ENCODE measurements at places on chromosomes 3 and 15.

DNA sequence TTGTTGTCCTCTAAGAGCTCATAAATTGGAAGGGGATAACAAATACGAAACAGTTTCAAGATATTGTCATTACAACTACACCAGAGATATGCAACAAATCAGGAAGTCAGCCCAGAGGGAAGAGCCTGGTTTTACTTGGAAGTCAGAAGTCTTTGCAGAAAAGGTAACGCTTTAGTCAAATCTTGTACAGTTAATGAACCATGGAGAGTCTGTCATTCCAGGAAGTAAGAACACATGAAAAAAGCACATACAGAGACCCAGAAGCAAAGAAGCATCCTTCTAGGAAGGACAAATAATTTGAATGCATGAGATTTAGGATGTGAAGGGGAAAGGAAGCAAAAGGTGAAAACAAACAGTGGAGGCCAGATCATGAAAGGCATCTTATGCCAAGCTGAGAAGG is 19.6 kb downstream of the DYNC1LI1 start:
- DNase-seq = no peak

GRCh38 chr3:162632672-162633071 is 1136.1 kb downstream of the OTOL1 start:
- DNase-seq = no peak

DNA sequence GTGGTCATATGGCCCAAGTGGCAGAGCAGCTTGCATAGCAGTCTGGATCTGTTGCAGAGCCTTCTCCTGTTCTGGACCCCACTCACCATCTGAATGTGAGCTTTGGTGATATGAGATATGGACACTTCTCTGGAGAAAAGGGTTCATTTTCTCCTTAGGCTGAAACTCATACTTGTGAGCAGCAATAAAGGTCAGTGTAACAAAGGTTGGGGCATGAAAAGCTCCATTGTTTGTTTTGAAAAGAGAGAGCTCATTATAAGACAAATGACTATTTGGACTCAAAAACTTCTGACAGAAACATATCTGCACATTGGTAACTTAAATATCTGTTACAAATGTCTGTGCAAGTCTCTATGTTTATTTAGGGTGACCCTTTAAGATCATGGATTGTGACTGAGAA is 517.3 kb downstream of the MFSD1 start:
- DNase-seq = no peak

GRCh38 chr3:139309061-139309591 is 34.7 kb upstream of the MRPS22 start:
- no peak for DNase-seq

DNA sequence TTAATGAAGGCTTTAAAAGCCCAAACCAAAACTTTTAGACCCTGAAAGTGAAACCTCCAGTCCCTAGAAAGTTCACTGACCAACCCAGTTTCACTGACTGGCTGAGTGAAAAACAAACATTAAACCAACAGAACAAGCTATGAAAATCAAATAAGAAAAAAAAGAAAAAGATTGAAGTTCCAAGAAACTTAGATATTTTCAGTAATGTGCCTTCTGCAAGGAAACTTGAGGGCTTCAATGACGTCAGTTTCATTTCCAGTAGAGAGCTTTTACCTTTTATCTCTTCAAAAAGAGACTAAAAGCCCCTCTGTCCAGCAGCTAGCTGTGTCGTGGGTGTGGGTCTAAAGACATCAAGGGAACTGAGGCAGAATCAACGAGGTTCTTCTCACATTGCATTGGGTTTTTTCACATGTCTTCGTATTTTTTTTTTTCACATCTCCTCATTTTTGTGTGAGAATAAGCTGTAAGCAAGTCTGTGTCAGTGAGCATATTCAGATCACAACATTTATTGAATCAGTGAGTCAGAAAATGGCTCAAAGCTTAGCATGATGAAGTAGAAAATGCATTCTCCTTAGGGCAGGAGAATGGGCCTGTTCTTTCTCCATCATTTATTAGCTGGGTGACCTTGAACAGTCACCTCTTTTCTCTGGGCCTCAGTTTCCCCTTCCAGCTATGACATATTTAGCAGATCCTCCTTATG is 54.8 kb upstream of the BCL6 start:
- DNase-seq = no peak

DNA sequence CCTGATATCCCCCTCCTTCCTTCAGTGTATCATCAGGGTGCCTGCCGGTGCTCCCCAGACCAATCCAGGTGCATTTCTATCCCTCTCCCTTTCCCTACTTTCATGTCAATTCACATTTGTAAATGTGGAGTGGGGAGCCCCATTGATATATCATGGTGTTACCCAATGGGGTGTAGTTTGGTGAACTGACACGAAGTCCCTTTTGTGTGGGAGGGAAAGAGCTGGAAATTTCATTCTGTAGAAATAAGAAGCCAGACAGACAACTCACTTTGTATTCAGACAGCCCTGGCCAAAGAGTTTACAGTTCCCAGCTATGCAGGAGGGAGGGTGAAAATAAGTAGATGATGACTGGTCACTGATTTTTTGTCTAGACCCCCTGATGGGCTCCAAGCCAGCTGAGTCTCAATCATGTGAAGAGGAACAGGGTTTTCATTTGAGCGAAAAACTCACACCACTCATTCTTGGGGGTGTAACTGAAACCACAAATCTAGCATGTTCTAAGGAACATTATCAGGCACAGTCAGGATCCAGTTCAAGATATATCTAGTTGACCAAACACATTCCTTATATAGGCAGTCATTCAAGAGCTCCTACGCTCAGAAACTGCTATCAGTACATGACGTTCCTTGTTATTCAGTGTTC is 58.9 kb downstream of the LMCD1 start:
- DNase-seq = no peak

DNA sequence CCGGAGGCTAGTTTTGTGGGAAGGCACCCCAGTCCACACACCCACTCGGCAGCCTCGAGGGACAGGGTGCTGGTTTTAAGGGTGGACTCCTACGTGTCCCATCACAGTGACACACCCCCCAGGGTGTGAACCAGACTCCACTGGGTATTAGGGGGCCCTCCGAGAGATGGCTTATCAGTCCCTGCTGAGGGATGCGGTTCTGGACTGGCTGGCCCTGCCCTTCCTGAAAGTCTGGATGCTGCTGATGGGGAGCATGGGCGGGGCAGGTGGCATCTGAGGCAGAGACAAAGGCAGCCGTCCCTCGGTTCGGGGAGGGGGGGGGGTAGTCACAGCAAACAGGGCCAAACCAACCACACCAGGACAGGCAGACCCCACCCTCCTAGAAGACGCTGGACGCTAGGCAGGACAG is 939 bp upstream of the ULK3 start:
- no peak for DNase-seq

- DNase-seq = no peak
Measured at GRCh38 chr3:56855856-56856512, 54.2 kb upstream of the ARHGEF3 start.

DNA sequence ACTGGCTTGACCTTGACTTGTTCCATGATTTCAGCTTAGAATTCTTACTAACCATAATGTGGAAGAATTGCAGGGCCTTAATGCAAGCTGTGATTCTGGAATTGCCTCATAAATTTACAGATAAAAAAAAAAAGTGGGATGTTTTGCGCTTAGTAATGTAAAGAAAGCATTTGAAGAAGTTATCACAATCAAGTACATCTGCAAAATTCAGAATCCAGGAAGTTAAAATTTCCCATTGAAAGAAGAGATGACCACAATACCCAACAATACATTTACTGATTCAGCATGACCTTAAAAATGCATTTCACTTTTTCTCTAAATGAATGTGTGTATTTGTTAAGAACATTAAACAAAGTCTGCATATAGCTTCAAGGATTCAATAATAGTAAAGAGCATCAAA is 65.1 kb upstream of the CCNL1 start:
- DNase-seq = no peak

DNA sequence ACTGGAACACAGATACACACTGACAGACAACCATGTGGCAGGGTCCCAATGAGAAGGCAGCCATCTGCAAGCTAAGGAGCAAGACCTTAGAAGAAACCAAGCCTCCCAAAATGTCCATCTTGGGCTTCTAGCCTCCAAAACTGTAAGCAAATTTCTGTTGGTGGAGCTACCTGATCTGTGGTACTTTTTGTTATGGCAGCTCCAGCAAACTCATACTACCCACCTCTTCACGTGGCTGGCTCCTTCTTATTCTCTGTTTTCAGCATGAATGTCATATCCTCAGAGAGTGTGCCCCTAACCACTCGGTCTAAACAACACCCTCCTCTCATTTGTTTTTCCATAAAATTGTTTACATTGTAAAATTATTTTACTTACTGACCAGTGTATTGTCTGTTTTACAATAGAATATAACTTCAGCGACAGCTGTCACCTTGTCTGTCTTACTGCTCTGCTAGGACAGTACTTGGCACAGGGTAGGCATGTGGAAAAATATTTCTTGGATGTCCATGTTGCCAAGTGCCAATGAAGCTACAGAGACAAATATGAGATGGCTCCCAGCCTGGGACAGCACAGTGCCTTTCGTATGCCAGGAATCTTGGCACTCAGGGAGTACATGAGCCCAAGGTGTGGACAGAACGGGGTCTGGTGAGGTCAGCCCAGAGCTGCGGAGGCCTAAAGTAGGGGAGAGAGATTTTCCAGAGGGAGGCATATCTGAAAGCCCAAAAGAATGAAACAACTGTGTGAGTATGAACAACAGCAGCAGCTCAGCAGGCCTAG is 17.4 kb upstream of the SLC25A36 start:
- DNase-seq = no peak

- DNase-seq = no peak
Measured at GRCh38 chr3:13612829-13613228, 63.9 kb downstream of the FBLN2 start.

- DNase-seq = no peak
Measured at GRCh38 chr3:147903026-147903425, 493.9 kb downstream of the ZIC1 start.

- no peak for DNase-seq
Measured at GRCh38 chr3:4708230-4708629, 215.1 kb downstream of the ITPR1 start.

DNA sequence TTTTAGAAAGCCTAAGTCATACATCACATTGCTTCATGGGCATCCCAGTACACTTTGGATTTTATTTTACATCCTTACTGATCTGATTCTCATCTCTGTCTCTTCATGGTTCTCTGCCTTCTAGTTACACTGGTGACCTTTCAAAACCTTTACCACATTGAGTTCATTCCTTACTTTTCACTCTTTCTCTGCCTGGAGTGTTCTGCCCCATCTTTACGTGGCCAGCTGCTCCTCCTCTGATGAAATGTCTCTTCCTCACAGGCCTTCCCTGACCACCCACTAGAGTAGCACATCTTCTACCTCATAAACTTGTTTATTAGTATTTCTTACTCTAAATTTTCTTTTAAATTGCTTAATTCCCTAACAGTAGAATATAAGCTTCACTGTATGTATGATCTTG is 17.7 kb downstream of the CTNNB1 start:
- no peak for DNase-seq

DNA sequence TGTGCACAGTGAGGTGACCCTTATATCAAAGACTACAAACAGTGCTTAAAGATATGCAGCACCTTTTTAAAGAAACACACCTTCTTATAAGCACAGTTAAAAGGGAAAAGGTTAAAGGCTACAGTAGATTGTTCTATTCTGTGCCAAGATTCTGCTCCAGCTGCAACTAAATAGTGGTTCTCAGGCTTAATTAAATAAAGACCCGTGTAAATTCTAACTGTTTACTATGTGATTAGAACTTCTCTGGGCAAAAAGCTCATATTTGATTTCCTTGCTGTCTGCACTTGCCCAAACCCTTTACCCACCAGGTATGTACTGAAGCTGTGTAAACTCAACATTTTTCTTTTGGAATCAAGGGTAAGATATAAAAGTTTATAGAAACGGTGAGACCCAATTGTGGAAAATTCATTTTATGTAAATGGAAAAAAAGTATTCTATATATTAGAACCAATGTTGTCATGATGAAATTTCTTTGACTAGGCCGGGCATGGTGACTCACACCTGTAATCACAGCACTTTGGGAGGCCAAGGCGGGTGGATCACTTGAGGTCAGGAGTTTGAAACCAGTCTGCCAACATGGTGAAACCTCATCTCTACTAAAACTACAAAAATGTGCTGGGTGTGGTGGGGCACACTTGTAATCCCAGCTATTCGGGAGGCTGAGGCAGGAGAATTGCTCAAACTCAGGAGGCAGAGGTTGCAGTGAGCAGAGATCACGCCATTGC is 230.6 kb downstream of the MECOM start:
- no peak for DNase-seq

DNA sequence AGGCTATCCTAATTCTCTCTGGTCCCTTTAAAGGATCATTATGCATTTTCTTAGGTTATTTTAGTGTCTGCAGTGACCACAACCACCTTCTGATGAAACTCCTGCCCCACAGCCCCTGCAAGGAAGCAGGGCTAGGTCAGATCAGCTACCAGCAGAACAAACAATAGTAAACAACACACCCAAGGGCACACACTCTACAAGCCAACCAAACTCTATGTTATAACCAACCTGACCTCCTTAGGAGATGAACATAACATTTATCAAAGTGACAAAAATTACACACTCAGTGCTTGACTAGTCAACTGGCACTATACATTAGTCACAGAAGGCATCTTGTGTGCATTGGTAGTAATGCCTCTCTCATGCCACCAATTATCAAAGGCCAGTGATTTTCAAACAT is 17.3 kb downstream of the DENND6A start:
- no peak for DNase-seq

DNA sequence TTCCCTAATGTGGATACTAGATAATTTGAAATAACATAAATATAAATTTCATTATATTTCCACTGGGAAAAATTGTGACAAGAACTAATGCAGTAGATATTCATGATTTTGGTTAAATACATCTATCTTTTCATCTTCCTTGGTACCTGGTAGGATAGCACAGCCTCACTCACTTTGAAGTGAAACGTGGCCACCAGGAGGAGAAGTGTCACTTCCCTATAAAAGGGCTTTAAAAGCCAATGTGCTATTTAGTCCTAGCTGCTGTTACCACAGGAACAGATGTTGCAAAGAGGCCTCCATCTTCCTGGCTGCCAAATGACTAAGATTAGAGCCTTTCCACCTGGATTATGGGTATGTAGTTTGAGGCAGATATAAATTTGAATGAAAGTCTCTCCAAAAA is 140.0 kb downstream of the PLOD2 start:
- no peak for DNase-seq

DNA sequence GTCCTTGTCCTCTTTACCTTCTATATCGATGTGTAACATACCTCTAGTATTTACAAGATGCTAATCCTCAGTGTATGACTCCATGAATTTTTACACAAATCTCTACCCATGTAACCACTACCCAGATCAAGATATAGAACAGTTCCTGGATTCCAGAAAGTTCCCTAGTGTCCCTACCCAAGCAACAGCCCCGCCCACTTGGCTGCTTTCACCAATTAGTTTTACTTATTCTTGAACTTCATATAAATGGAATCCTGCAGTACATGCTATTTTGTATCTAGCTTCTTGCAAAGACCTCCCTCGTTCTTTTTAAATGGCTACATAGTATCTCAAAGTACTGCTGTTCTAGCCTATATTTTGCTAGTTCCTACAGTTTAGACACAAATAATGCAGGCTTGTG is 33.0 kb downstream of the CD276 start:
- no peak for DNase-seq

GRCh38 chr15:49041426-49041825 is 4.8 kb downstream of the SECISBP2L start:
- no peak for DNase-seq

- DNase-seq = peak; percentile 78
Measured at GRCh38 chr3:190064112-190064511, 56.6 kb downstream of the P3H2 start.

- DNase-seq = no peak
Measured at GRCh38 chr3:110623571-110623970, 448.0 kb upstream of the NECTIN3 start.

GRCh38 chr3:159252772-159253384 is 451.0 kb downstream of the MFSD1 start:
- no peak for DNase-seq
